ENCODE measurements at places on chromosomes 2 and 18. TPM values are rescaled to one million over a fixed set of nuclear protein-coding genes. Genes with fewer than 3 reads are reported as not detected.

DNA sequence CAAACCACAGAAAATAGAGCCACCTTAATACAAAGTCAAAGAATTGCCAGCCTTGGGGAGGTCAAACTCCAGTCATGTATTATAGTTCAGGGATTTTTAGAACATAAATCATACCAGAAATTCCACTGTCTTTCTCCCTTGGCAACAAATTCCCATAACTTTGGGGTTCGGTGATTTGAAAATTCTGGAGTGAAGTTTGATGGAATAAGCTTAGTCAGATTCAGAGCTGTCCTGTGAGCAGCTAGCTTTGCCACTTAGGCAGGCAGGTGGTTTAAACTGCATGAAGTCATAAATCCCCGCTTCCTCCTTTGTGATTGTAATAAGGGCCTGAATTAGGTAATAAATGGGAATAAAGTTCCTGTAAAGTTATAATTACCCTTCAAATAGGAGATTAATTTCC lies 457.0 kb upstream of the HNMT start:
- no peak for DNase-seq

DNA sequence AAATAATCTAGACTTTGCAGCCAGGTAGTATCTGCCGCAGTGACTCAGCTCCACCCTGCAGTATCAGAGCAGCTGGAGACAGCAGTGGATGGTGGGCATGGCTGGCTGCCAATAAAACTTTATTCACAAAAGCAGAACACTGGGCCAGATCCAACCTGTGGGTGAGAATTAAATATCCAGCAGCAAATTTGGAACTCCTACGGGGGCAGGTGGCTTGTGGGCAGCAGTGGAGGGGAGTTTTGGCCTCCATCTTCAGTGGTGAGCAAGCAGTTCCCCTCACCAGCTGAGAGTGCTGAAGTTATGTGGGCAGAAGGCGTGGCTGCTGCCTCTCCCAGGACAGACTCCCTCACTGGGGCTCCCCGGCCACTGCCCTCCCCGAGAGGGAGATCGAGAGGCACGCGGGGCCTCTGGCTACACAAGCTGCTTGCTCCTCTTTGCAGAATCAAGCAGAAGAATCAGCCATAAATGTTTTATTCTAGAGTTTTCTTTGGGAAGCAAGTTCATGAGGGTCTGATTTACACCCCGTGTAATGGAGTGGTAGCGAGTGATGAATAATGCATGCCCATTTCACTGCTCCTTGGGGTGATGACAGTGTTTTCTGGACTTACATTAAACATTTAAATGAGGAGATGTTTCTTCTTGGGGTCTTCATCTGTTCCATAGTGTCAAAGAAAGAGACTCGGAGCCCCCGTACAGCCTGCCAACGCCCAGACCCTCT lies 204.3 kb downstream of the SEPTIN10 start:
- no peak for DNase-seq

DNA sequence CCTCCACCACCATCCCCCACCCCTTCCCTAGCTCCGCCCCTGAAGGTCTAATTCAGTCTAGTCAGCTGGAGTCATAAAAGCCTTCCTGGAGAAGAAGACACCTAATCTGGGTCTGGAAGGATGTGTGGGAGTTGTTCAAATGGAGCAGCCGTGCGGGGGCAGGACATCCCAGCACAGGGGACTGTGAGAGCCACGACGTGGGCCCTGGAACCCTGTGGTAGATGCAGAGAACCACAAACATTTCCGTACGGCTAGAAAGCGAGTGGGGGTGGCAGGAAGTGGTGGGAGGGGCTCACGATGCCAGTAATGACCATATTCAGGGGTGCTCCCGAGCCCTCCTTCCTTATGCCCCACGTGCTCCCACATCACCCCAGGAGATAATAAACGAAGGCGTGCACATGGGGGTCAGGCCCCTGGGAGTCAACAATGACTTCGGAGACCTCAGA lies 20.9 kb upstream of the COL6A3 start:
- no peak for DNase-seq

- no peak for DNase-seq
Observed at GRCh38 chr2:120620025-120620793, 115.5 kb upstream of the GLI2 start.

- DNase-seq = no peak
Observed at GRCh38 chr18:74066018-74066417, 81.6 kb downstream of the FBXO15 start.

- no peak for DNase-seq
Observed at GRCh38 chr2:205930209-205930608, 155.8 kb downstream of the INO80D start.

DNA sequence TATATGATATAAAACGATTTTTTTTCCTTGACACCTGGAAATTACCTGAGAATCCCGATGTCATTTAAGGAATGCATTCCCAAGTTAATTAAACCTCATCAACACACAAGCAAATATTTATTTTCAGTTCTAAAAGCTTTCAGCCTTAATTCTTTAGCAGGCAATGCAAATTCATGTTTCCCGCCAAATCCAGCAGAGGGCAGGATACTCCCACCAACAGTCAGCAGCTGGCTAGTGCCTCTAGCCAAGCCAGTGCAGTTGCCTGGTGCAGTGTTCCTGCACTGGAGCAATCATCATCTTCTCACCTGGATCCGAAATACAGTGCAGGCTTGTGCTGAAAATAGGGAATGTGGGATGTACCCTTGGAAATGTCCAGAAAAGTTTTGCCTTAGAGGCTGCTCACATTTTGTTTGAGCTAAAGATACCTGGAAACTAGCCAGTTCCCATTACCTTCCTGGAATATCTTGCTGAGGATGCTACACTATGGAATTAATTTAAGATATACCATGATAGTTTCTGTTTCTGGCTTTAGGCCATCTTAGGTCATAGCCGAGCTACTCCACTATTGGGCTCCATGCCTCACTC lies 48.4 kb upstream of the CYTIP start:
- DNase-seq = peak; percentile 58

DNA sequence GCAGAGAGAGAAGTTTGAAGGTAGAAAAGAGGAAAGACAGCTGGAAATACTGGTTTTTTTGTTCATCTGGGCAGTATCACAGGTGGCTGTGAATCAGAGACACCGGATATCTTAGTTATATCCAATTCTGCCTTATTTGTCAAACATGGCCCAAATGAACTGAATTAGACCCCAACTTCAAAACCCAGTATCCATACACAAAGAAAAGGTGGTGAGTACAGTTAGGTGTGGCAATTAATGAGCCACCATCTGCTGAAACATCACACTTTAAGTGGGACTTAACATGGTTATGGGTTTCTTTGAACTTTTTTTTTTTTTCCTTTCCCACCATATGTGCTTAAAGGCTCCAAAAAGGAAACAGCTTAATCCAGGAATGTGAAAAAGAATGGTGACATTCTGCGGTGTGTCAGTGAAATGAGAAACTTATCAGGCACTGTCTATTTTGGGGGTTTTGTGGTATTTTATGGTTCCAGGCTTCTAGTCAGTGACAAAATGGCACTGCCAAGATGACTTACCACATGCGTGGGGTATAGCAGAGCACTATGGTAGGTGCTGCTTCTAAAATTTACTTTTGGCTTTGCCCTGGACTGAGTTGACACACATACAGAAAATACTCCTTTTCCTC lies 5.0 kb upstream of the TMEM178A start:
- no peak for DNase-seq

DNA sequence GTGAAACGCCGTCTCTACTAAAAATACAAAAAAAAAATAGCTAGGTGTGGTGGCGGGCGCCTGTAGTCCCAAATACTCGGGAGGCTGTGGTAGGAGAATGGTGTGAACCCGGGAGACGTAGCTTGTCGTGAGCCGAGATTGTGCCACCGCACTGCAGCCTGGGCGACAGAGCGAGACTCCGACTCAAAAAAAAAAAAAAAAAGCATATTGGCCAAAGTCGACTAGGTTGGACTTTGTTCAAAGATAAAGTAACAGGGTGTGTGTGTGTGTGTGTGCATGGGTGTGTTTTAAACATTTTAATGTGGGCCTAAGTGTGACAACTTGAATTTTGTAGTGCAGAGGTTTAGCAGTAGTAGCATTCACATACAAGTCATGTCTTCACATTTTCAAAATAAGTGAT lies 11.7 kb downstream of the GEMIN6 start:
- DNase-seq = peak; percentile 20

DNA sequence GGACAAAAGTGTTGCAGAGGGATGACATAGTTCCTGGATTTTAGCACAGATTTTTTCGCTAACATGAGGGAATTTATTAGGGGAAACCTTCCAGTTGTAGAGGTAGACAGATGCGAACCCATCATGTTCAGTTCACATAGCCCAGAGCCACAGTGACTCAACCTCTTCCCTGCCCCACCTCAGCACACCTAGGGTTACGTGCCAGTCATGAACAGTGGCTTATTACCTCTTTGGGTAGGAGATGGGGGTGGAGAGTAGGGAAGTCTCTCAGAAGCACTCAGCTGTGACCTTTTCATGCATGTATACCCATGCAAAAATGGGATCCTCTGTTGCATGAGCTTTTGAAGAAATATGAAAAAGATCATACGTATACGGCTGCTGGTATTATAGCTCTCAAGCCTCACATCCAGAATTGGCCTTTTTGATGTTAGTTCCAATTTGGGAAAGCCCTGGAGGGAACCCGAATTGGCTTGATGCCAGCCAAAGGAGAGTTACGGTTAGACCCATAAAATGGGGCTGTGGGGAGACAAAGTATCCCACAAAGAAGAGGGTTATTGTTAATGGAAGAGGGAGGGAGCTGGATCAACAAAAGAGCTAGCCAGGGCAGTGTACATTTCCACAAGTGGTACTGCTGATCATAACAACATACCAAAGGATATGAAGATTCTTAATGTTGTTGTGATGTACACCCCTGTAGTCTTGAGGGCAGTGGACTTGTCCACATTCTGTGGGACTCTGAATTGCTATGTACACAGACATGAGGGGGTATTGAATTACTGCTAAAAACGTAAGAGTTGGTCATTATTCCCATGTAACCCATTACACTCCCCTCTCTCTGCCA lies 4.9 kb downstream of the TANC1 start:
- no peak for DNase-seq

- no peak for DNase-seq
Observed at GRCh38 chr2:28901202-28901601, 6.7 kb downstream of the WDR43 start.

DNA sequence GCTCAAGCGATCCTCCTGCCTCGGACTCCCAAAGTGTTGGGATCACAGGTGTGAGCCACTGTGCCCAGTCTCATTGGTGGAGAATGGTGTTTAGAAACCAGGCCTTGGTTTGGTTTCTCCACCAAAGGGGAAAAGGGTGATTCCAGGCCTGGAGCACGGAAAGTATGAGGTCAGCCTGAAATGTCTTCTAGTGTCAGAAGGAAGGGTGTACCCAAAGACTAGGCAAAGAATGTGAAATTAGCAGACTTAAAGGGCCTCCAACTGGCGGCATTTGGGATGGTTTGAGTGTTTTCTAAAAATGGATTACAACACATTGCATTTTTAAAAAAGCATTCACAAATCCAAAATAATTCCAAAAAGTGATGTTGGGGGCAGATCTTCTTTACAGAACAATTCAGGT lies 139.6 kb downstream of the SH3BP4 start:
- no peak for DNase-seq

- DNase-seq = no peak
Observed at GRCh38 chr2:37721201-37721560, 49.7 kb upstream of the CDC42EP3 start.

- no peak for DNase-seq
Observed at GRCh38 chr2:241339839-241340630, 16.1 kb upstream of the FARP2 start.

DNA sequence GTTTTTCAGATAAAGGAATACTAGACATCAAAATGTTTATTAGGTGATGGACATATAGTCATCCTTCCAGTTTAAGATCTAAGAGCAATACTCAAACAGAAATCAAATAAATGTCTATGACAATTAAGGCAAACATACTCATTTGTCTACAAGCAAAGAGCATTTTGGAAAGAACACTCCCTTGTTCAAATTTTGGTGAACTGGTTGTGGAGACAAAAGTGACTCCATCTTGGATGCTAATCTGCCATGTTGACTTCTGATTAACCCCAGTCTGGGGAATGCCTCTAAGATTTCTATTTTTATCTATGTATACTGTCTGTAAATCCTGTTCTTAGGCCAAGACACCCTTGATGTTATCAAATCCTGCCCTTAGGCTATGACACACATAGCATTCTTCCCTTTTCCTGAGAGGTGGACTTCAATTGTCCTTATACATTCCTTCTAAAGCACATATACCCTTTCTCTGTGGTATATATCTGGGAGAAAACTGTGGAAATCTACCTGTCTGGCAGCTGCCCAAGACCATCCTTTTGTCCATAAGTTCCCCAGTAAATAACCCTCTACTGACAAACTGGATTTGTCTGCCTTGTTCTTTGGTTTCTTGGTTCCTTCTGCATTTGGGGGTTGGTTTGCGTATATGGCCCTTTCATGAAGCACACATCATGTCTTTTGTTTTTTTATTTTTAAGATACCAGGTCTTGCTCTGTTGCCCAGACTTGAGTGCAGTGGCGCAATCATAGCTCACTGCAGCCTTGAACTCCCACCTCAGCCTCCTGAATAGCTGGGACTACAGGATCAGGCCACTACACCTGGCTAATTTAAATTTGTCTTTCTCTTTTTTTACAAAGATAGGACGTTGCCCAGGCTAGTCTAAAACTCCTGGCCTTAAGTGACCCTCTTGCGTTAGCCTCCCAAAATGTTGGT lies 12.5 kb upstream of the PLEKHM3 start:
- DNase-seq = no peak

- no peak for DNase-seq
Observed at GRCh38 chr18:13464432-13465123, 246.0 kb downstream of the LDLRAD4 start.

DNA sequence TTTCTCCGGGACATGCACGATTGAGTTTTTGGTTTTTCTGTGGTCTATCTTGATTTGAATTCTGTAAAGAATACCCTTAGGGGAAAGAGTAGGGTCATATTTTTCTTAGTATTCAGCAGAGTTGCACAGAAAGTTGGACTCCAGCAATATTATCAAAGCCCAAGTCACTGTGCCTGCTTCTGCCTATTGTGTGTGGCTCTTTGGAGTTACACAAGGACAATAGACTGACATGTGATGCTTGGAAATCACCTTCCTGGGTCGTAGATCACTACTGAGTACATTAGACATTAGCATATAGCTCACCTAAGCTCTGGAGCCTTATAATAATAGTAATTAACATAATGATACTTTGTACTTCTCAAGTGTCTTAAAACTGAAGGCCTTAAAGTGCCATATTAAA lies 238.8 kb upstream of the FOSL2 start:
- DNase-seq = no peak

DNA sequence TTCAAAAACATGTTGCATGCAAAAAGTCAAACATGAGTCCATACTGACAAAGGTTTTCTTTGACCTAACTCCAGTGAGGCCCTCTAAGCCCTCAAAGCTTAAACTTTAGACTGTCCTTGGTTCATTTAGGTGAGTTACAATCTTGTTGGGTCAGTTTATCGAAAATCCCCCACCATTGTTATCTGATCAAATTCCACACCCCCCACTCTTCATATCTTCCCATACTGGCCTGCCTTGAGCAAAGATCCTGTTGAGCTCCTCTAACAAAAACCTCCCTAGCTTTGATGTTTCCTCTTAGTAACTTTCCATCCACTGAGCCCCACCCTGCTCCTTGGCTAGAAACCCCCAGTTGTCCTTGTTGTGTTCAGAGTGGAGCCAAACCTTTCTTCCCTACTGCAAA lies 193.7 kb downstream of the ARHGAP28 start:
- no peak for DNase-seq

ALK gene
- total RNA-seq = 0.20 TPM

NFATC1 gene
- total RNA-seq = 7.4 TPM

SLC14A1 gene
- 96.9 TPM for total RNA-seq

TUBA3D gene
- not detected for total RNA-seq

SLC39A6 gene
- total RNA-seq = 35.0 TPM

CSRNP3 gene
- 7.1 TPM for total RNA-seq

RAB6D gene
- 1.8 TPM for total RNA-seq

ADAM23 gene
- 2.4 TPM for total RNA-seq

ARHGEF4 gene
- total RNA-seq = 11.7 TPM

NR4A2 gene
- total RNA-seq = 11.9 TPM

FAM117B gene
- 14.4 TPM for total RNA-seq

SPHKAP gene
- 0.03 TPM for total RNA-seq
